ENCODE measurements at places on chromosomes 13 and 19. TPM values are rescaled to one million over a fixed set of nuclear protein-coding genes. Genes with fewer than 3 reads are reported as not detected.

- no peak for DNase-seq
Observed at GRCh38 chr13:78595495-78596398, 7.6 kb downstream of the POU4F1 start.

DNA sequence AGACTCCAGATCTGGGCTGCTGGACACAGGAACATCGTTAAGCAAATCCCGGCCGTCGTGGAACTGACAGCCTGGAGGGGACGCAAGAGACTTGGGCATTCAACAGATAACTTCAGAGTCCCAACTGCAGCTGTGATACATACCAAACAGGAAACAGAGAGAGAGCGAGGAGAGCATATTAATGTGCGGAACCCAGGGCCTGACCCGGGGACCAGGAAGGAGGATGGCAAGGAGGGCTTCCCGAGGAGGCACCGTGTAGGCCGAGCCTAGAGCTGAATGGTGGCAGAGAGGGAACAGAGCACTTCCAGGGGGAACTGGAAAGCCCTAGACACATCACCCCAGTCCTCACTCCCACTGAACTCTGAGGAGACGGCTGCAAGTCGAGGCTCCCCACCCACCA lies 68.1 kb downstream of the SIPA1L3 start:
- no peak for DNase-seq

Gene FXYD7
- polyA plus RNA-seq = not detected

Gene IZUMO1
- polyA plus RNA-seq = not detected

DNA sequence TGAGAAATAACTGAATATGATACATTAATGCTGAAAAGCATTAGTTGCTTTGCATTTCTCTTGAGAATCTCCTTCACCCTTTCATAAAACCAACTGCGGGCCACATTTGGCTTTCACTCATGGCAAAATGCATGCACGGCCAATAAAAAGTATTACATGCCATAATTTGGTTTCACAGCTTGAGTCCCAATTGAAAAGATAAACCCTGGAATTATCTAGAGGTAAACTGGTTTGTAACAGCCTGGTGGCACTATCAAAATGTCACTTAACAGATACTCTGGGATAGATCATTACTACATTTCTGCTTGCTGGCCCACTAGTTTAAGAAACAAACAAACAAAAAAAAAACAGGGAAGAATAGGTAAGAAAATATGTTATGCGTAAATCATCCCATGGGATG lies 3.9 kb downstream of the OBI1 start:
- no peak for DNase-seq

All from psoas muscle (tissue), 8 donors.